ENCODE measurements at places on chromosomes 2 and 18.

- no peak for DNase-seq
Observed at GRCh38 chr2:48356701-48357325, 173.1 kb upstream of the STON1 start.

- DNase-seq, result no peak
Observed at GRCh38 chr2:62140426-62141141, 55.3 kb upstream of the B3GNT2 start.

- DNase-seq, result no peak
Observed at GRCh38 chr2:195470622-195471021, 186.4 kb upstream of the SLC39A10 start.

- no peak for DNase-seq
Observed at GRCh38 chr2:112003576-112004252, 51.4 kb upstream of the TMEM87B start.

DNA sequence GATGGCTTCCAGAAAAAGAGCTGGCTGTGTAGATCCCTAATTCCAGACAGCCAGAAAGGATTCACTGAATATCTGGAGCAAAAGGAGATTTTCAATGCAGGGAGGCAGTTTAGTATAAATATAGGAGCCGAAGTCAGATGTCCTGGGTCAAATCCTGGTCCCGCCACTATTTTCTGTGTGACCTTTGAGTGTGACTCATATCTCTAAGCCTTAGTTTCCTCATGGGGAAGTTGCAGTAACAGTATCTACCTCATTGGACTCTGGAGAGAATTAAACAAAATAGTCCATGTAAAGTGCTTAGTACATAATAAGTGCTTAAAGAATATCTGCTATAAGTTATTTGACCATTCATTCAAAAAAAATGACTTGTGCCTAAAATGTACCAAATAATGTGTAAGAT is 52.1 kb upstream of the ITGA6 start:
- DNase-seq, result no peak

GRCh38 chr2:177026253-177026652 is 186.3 kb upstream of the HNRNPA3 start:
- DNase-seq, result no peak

DNA sequence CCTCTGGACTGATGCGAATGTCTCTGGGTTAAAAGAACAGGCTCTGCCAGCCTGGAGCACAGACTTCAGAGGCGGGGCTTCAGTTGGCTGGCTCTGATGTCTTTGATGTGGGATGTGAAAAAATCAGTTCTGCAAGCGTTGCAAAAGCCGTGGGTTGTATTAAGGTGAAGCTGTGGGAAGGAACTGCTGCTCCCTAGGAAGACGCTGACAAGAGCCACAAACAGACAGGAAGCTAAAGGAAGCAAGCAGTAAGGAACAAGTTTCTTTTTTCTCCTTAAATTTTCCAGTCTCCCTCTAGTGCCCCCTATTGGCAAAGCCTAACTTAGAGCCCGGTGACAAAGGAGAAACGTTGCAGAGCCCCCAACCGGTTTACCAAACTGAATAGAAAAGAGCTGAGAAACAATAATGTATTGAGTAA is 239.0 kb downstream of the CCDC178 start:
- DNase-seq, result no peak

DNA sequence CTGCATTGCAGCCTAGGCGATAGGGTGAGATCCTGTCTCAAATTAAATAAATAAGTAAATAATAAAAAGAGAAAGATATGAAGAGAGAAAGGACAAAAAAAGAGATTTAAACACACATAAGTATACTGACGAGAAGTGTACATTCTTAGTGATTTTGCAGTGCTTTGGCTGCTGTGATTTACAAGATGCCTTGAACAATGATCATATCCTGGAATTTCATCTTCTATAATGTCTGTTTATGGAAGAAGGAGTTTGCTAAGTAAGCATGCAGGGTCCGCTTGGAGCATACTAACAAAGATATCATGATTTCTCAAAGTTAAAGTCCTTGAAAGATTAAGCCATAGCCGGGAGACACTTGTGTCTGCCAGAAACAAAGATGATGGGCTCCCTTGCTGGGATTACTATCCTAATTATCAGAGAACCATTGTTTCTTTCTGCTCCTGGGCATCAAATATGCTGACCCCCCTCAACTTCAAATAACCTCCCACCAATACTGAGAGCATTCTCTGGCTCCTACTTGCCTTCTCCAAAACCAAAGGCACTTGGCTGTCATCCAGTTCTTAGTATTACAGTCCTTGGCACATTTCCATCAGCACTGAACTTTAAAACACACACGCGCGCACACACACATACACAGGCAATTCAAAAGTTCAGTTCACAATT is 47.5 kb upstream of the STAM2 start:
- DNase-seq, result no peak
